RWPE2 (cell line): ENCODE measurements at places on chromosomes 16 and 17.

GRCh38 chr17:57662041-57662440, 83.1 kb downstream of the CCDC182 start:
- no peak for DNase-seq

DNA sequence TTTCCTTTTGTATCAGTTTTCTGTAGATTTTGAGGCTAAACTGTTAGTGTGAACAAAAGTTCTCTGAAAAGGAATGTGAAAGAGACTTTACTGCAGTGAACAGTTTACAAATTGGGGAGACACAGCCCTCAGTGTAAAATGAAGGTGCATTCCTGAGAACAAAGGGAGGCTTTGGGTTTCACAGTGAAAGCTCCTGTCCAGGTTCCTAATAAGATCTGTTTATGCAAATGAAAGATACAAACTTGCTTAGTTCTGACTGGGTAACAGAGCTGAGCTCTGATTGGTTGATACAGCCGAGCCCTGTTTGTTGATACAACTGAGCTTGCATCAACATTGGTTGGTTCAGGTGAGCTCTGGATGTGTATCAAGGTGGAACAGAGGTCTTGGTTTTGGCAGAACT, 8.3 kb upstream of the CDRT15 start:
- DNase-seq = no peak

GRCh38 chr17:9271989-9272388, 250.7 kb downstream of the NTN1 start:
- no peak for DNase-seq

DNA sequence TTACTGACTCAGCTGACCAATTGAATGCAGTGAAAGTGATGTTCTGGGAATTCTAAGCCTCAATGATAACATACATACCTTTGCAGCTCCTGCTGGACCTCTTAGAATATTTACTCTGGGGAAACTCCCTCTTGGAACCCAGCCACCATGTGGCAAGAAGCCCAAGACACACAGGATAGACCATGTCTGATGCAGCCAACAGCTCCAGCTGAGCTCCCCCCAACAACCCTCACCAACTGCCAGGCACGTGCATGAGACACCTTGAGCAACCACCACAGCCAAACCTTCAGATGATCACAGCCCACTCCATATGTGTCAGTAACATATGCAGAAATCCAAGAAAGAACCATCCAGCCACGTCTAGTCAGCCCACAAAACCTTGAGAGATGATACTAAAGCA, 53.0 kb downstream of the XYLT1 start:
- no peak for DNase-seq

- DNase-seq = no peak
These were observed 26.7 kb downstream of the MAF start for GRCh38 chr16:79573884-79574283.
